ENCODE measurements at places on chromosomes 3 and 15.

DNA sequence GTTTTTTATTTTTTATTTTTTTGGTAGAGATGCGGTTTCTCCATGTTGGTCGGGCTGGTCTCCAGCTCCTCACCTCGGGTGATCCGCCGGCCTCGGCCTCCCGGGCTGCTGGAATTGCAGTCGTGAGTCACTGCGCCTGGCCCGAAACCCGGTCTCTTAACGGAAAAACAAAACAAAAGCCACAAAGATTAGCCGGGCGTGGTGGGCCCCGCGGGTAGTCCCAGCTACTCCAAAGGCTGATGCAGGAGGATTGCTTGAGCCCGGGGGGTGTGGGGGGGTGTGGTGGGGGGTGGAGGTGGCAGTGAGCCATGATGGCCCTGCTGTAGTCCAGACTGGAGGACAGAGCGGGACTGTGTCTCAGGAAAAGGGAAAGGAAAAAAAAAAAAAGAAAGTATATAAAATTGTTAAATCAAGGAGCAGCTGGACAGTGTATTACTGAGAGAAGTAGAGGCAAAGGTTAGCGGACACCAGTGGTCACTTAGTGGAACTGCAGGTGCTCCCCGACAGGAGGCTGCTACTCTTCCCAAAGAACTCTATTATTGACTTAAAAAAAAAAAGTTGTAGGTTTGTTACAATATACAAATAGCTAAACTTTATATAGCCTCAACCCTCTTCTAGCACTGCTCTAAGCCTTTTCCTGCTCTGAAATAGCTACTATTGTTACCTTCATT is 30.3 kb upstream of the TUBGCP5 start:
- peak; percentile 17 for DNase-seq

DNA sequence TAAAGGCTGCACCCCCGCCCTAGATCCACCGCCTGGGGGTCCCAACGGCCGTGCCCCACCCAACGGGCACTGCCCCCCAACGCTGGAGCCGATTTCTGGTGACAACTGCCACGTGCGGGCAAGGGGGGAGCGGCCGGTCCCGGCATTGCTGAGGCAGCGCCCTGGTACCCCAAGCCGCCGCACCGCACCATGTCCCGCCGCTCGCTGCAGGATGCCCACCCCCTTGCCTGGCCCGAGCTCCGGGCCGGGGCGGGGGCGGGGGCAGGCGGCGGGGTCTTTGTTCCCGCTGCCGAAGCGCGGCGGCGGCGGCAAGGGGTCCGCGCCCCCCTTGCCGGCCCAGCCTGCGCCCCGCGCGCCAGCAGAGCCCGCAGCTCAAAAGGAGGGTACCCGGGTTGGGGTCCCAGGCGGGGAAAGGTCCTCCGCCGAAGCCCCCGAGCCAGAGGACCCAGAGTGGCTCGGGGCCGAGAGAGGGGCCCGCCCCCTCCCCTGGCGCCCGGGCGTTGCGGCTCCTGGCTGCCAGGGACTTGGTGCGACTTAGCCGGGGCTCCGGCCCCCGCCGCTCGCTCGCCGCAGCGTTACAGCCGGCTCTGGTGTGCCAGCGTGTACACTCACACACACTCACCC is 678 bp downstream of the SEMA7A start:
- no peak for DNase-seq

DNA sequence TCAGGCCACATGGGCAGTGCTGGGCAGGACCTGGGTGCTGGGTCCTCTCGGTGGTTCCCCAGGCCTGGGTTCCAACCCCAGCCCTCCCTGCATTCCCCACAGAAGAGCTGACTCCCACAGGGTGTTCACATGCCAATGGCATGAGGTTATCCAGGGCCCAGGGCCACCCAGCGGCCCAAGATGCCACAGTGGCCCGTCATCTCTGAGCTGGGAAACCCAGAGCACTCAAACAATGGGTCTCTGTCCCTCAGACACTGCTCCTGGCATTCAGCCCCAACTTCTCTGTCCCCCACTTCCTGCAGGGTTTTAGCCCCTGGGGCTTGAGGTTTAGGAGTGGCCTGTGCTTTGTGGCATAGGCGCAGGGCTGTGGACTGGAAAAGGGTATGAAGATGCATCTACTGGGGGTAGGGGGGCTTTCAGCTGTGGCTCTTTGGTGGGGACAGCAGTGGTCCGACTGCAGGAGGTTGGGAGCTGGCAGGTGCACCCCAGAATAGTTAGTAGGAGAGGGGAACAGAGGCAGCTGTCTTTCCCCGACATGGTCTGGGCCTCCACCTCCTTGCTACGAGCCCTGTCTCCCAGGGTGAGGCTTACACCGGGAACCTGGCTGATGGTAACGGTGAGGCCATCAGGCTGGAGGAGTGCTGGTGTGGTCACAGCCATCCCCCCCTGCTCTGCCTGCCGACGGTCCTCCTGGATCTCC is 1.7 kb downstream of the CCDC9B start:
- DNase-seq, result peak; percentile 70

- DNase-seq, result no peak
Observed at GRCh38 chr15:51313074-51313393, 25.4 kb downstream of the CYP19A1 start.

DNA sequence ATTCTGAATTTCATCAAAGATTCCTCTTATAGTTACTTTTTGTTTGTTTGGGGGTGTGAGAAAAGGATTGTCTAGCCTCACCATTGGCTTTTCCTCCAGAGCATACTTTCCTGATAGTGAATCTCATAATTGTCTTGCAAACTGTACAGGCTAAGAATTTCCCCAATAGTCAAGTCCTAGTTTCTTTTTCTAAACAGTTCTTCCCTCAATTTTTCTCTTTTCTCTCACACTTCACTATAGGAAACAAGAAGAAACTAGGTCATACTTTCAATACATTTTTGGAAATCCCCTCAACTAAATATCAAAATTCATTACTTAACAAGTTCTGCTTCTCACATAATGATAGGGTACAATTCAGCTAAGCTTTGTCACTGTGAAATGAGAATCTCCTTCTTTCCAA is 241.9 kb downstream of the IL20RB start:
- DNase-seq, result no peak

GRCh38 chr3:133849346-133849745 is 43.7 kb downstream of the SRPRB start:
- no peak for DNase-seq

- DNase-seq, result no peak
Observed at GRCh38 chr15:44598892-44599291, 61.9 kb downstream of the EIF3J start.

DNA sequence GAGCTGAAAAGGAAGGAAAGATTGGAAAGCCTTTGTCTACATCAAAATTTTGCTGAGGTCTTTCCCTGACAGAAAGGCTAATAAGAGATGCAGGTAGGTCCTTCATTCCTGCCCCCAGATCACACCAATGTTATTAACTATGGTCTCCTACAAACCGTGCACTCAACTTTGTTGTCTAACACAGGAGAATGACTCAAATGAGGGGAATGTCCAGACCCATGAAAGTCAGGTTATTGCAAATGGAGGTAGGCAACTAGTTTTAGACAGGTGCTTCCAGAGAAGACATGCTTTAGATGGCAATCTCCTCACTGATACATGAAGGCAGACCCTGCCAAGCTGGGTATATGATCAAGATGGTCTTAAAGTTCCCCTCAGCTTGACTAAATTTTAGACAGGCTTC is 51.0 kb downstream of the NFKBIZ start:
- DNase-seq, result no peak

- DNase-seq, result no peak
Observed at GRCh38 chr15:89398896-89399237, 64.2 kb upstream of the POLG start.

DNA sequence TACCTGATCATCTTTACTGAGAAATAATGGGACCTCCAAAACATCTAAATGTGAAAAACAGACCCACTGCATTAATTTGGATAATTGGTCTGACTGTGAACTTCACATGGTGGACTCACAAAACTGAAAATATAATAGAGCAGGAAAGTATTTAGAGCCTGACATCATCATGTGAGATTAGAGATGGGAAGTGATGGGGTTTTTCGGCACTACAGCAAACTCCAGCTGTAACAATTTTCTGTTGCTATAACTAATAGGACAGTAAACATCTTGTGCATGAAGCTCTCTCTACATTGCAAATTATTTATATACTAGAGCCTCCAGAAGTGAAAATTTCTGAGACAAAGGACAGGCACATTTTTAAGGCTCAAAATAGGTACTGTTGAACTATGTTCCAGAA is 32.2 kb downstream of the VEPH1 start:
- DNase-seq, result no peak

DNA sequence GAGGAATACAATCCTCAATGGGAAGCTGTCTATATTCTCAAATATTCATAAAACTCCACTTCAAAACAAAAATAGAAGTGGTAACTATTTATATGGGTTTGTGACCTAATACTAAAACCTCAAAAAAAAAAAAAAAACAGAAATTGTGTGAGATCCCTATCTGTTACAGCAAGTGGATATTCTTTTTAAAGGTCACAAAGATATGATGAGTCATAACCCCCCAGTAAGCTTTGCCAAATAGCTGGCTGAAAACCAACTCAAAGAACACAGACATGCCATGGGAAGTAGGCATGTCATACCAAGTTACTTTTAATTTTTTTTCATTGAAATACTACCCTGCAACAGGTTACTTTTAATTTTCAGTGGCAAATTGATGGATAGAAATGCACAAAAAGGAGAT is 62.5 kb downstream of the CBLB start:
- no peak for DNase-seq

DNA sequence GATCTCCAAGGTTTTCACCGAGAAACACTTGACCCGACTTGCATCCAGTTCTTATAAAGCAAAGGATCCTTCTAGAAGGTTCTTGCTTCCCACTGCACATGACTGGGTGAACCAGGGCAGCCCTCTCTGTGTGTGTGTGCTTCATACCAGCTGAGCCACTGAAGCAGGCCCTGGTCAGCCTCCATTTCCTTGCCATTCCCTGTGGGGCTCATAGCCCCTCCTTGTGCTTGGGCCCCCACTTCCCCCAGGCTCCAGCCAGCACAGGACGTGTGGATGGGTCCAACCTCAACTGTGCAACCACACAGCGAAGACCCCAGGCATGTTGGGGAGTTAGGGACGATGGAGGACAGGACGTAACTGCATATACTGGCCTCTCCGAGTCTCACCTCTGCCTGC is 15.5 kb downstream of the KLF15 start:
- DNase-seq, result no peak

Data from 8988T (cell line).